Stimulated activated CD4-positive, alpha-beta T cell treated with anti-CD3 and anti-CD28 coated beads, Interleukin-4, amount 100 ng/mL, for 1 hour (primary cell): ENCODE measurements at places on chromosomes 5 and 9.
A peak's percentile ranks its signal among the peaks of the same experiment; 100 is the strongest.

DNA sequence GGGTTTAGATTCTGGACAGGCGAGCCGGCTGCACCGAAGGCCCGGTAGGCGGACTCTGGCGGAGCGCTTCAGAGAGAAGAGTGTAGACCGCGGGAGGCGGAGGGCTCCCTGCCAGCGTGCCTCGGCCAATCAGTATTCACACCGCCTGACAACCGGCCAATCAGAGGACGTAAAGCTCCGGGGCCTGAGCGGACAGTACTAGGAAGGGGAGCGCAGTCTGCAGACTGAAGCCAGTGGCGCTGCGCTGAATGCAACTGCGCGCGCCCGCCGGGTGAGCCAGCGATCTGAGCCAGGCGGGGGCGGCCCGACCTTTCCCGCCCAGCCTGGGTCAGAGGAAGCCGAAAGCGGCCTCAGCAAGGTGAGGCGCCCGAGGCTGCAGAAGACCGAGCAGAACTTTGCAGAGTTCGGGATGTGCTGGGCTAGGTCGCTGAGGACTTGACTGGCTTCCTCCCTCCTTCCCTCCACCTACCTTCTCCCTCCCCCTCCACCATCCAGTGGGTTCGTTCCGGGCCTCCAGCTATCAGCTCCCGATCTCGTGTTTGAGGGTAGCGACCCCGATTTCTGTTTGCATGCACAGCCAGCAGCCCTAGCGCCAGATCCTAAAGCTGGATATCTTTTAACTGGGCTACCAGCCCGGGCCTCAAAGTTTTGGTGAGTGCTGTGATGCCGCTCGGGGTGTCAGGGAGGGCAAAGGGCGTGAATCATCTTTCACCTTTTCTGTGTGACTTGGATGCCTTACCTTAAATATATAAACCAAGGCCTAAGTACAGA is at the start of gene DMRT2:
TSS of gene DMRT2 (plus strand) at position 233 of the 771 bp plus-strand sequence. CDS start 1,257 bp downstream, outside the sequence.
- DNase-seq, result no peak

- no peak for DNase-seq
Observed at GRCh38 chr5:149651686-149652085, 70.4 kb downstream of the ARHGEF37 start.

- no peak for DNase-seq
Observed at GRCh38 chr5:124658867-124659557, 87.4 kb downstream of the ZNF608 start.

- DNase-seq, result no peak
Observed at GRCh38 chr9:92607088-92607487, 62.8 kb downstream of the IPPK start.

DNA sequence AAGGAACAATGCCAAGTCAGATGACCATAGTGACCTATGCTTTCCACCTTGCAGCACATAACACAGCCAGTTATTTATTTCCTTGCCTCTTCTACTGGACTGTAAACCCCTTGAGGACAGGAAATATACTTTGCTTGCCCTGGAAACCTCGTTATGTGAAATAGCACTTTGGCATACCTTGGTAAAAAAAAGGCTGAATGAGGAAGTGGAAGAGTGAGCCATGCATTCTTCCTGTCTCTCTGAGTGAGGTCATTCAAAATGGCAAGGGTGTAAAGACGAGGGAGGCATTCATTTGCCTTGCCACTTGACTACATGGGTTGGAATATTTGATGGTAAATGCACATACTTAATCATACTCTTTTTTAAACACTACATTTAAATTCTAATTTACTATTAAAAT is 42.8 kb upstream of the SVEP1 start:
- DNase-seq, result no peak

- no peak for DNase-seq
Observed at GRCh38 chr9:106941916-106942315, 79.0 kb downstream of the ZNF462 start.

DNA sequence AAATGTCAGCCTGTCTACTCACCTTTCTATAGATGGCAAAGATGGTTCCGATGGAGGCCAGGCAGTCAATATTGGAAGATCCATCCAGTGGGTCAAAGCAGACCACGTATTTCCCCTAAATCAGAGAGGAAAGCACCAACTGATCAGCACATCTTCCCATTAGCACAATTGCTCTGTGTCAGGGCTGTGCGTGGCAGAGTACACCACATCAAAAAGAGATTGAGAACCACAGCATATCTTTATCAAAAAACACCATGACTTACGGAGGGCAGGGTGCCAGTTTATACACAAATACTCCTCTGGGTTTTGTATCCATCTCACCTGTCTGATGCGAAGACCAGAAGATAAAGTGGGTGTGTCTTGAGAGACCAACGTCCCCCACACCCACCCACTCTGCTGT is 9.1 kb downstream of the FBP2 start:
- DNase-seq, result no peak

DNA sequence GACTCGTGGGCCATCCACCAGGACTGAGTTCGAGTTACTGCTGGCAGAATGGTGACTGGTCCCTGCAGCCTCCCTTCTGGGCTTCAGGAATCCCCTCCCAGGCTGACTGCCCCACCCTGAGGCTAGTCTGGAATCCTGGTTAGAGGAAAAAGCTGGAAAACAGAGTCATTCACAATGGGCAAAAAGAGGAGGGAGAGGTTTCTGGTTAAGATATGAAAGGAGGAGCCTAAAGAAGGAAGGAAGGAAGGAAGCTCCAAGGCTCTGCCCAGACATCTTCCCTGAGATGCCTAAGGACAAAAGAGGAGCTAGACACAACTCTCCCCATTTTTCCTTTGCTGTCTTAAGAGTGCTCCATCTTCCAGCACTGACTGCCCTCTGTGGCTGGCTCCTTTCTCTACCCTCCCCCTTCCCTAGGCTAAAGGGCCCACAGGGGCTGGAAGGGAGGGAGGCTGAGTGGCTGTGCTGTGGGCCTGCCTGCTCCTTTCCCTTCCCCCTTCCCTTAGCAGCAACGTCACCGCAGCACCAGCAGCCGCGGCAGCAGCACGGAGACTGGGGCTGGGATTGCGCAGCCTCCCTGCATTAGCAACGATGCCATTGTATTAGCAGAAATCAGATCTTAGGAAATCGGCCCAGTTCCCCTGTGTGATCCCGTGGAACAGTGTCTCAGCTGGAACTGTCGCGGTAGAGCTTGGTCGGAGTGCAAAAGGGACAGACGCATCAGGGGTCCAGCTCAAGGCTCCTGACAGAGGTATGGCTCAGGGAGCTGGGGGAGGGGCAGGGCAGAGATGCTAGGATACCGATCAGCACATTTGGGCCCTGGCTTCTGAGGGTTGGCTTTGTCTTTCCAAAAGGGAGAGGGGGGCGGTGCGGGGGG is 48.7 kb downstream of the RUSC2 start:
- no peak for DNase-seq

GRCh38 chr9:1531424-1531823 is 481.3 kb downstream of the DMRT2 start:
- DNase-seq, result no peak

GRCh38 chr5:138755084-138755748 is 2.0 kb downstream of the CTNNA1 start:
- DNase-seq, result no peak

- DNase-seq, result no peak
Observed at GRCh38 chr9:134916161-134916665, 1.5 kb downstream of the FCN1 start.

DNA sequence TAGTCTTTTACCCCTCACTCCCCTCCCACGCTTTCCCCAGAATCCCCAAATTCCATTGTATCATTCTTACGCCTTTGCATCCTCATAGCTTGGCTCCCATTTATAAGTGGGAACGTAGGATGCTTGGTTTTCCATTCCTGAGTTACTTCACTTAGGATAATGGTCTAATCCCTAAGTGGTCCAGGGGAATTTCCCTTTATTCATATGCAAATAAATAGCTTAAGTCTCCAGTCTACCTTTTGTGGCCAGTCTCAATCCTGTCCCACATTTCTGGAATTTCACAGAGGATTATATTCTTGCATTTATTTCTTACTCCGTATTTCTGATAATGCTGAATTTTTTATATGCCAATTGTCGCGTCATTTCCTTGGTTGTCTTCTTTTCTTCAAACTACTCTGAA is 245.6 kb upstream of the DAB2 start:
- no peak for DNase-seq

DNA sequence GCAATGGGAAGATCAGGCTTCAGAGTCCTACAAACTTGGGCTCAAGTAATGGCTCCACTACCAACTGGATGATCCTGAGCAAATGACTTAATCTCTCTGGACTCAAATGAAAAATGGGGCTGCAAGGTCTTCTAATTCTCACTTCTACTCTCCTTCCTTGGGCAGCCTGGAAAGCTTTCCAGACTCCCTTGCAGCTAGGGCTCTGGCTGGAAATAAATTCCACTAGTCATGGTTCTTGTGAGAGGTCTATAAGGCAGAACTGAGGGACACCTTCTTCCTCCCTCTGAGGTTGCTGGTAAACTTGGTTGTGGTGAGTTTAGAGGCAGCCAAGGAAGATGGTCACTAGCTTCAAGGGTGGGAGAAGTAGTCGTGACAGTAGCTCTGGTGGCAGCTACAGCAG is 18.6 kb downstream of the DCANP1 start:
- DNase-seq, result no peak

- no peak for DNase-seq
Observed at GRCh38 chr9:14159440-14160216, 154.3 kb downstream of the NFIB start.

DNA sequence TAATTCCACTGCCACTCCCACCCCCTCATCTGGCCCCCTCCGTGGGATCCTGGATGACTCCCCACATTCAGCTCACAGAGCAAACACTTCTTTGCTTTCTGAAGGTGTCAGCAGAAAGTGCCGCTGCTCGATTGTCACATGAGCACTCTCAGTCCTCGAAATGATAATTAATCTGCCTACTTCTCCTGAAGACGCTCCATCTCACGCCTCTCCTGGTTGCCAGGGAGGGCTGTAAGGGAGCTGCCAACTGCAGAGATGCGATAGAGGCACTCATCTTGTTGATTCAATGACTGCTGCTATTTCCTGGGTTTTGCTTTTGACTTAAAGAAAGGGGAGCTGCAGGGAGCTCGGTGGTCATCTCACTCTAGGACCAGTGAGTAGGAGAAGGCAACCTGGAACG is 206.5 kb downstream of the DAB2IP start:
- DNase-seq, result no peak

- DNase-seq, result no peak
Observed at GRCh38 chr5:56647099-56647850, 168.1 kb upstream of the MAP3K1 start.

DNA sequence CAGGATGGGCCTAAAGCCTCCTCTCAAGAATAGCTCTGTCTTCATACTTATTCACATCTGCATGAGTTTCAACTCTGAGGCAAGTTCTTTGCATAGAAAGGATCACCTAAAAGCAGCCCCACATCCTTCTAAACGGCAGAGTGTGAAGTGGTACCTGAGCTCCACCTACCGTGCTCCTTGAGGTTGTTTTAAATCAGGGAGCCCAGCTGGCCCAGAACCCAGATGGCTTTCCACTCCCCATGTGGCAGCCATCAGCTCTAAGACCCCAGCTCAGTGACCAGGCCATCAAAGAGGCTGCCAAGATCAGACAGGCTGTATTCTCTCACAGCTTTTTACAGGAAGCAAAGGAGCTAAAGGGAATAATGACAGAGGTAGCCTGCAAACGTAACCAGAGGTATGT is 299.3 kb downstream of the RASEF start:
- no peak for DNase-seq

- no peak for DNase-seq
Observed at GRCh38 chr9:128798896-128799295, 11.8 kb downstream of the TBC1D13 start.

- no peak for DNase-seq
Observed at GRCh38 chr5:80128141-80128540, 93.0 kb downstream of the THBS4 start.

- no peak for DNase-seq
Observed at GRCh38 chr5:80963966-80964481, 3.9 kb downstream of the RASGRF2 start.

GRCh38 chr5:138753794-138754698 is 821 bp downstream of the CTNNA1 start:
- peak; percentile 58 for DNase-seq

DNA sequence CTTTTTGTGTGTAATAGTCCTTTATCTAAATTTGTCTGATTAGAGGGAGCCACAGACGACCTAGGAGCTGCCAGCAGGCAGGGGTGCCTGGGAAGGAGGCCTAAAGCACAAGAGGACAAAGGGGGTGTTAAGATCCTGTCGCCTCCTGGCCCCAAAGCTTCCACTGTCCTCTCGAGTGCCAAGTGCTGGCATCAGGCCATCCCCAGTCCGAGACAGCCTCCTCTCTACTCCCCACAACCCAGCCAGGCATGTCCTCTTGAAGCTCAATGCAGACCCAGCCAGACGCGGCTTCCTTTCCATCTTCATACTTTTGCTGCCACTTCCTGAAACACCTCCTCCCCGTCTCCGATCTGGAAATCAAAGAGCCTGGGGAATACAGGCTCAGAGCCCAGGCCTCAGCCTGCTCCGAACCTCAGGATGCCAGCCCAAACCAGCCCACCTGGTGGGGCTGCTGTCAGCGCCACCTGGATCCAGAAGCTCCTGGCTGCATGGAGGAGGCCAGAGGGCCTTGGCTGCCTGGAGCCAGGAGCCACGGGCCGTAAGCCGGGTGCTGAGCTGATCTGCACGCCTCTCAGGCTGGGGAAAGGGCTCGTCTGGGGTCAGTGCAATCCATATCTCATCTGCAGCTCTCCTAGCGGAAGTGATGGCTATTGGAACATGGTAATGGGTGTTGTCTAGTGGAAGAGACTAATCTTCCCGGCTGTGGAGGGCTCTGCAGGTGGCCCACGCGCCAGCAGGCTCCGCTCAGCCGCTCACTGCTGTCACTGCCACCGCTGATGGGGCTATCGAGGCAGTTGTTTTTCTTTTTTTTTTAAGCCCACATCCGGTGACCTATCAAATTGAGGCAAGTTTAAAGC is 60.2 kb upstream of the FUBP3 start:
- DNase-seq, result no peak

DNA sequence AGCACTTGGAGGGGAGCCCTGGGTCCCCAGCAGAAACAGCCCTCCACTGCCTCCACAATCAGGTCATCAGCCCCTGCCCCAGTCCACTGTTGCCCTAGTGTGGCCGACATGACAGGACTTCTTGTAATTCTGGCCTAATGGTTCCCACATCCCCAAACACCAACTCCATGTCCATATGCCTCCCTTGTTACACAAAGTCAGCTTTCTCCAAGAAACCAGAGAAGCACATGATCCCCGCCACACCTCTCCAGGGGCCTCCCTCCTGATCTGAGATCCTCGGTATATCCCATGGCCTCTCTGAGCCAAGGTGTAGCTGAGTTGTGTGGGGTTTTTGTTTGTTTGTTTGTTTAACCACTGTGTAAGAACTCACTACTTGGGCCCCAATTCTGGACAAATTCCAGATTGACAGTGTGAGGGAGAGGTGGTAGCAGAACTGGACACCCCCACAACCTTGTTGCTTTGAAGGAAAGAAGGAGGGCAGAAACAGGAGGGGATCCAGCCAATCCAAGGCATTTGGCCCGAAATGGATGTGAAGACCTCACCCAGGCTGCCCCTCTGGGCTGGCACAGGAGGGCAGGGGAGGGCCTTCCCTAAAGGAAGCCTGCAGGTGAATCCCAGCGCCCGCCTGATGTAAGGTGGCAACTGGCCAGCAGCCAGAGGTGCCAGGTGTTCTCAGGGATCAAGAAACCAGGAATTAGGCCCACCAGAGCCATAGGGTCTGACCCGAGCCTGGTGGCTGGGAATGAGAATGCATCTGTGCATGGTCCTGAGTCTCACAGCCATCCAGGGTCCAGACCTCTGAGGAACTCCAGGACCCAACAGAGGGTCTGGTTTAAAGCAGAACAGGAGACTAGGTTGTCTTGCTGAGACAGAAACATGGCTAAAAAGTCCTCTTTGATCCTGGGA is 13.4 kb downstream of the IRF1 start:
- no peak for DNase-seq
